ENCODE measurements at places on chromosomes 12 and 14.

GRCh38 chr12:22668441-22668840, 43.5 kb downstream of the ETNK1 start:
- DNase-seq: no peak

DNA sequence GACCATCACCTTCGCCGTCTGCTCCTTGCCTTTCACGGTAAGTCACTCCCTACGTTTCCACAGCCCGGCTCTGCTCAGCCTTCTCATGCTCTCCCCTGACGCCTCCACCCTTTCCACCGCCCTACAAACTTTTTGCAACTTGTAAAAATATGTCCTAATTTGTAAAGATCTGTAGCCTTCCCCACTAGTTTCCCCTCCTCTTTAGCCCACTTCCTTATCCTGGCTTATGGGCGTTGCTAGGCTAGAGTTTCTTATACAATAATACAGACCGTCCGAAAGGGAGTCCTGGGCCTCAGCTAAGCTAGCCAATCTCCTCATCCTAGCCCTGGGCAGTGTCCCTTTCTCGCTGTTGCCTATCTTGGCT, 1.2 kb downstream of the PTGER2 start:
- DNase-seq: no peak

GRCh38 chr14:60116181-60116580, 24.5 kb downstream of the PCNX4 start:
- DNase-seq: no peak

DNA sequence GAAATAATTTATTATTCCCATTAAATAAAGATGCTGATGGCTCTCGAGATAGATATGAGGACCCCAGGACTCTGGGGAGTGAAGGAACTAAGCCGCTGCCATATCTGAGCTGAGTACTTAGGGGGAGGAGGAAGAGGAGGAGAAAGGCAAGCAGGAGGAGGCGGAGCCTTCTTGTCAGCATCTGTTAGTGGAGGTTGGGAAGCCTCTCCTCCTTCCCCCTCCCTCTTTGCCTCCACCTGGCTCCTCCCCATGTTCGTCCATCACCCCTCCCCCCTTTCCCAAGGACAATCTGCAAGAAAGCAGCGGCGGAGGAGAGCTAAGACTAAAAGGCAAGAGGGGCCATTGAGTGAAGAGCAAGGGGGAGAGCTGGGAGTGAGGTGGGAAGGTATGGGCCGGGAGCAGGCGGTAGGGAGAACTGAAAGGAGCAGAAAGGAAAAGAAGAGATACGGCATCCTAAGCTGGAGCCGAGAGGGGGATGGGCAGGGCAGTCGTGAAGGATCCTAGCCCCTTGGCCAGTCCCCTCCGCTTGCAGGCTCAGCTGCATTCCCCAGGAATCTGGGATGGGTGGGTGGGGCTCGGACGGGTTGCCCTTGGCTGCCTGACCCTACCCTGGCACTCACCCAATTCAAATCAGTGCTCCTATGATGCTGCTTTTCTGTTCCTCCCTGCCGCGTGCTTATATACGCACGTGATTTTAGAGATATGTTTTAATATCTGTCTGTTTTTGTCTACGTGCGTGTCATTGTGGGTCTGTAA, at the start of gene PFKM:
Gene PFKM (plus strand): TSS at position 287 of the 756 bp plus-strand sequence. CDS start 3,411 bp downstream, outside the sequence.
- peak; percentile 72 for DNase-seq
